ENCODE measurements at places on chromosomes 7 and 10. TPM values are rescaled to one million over a fixed set of nuclear protein-coding genes. Genes with fewer than 3 reads are reported as not detected.

Gene SLC26A3
- total RNA-seq = not detected

Gene CALY
- not detected for total RNA-seq

Gene P4HA1
- total RNA-seq = 124 TPM

Gene MGAM2
- not detected for total RNA-seq

Gene SLC16A9
- total RNA-seq = 0.80 TPM

Gene ATOH7
- total RNA-seq = 0.11 TPM

Gene PLAC9
- not detected for total RNA-seq

Gene NEUROG3
- total RNA-seq = not detected

Gene AOC1
- total RNA-seq = not detected

Gene OR6V1
- total RNA-seq = not detected

Gene ABCA13
- total RNA-seq = 3.4 TPM

Measured in LHCN-M2 (cell line).